ENCODE measurements at places on chromosomes 6 and 20.

DNA sequence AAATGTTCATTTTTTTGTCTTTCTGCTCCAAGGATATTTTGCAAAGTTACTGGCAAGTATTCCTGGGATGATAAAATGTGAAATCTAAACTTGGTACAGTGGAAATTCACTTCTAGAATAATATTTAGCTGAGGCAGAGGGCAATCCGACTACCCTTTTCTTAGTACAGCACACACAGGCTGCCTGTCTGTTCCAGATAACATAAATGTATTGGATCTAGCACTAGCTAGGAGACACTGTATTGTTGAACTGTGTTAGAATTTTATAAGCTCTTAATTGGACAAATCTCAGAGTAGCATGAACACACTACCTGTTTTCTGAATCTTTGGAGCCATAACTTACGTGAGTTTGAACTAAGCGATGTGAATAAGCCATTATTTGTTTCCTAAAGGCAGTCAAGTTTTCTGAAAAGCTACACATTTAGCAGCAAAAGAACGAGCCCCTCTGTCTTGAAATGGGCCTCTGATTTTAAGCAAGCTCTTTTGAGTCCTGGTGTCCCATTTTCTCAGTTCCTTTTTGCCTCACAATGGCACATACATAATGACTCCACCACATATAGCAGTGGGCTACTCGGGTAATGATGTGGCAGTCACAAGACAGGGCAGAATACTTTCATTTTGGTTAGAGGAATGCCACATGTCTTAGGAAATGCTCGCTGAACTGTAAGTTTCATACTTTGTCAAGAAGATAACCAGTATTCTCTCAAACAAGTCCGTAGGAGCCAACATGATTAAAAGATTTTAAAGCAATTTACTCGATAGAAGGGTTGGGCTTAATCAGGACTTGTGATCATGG is 116.5 kb upstream of the ESR1 start:
- DNase-seq: no peak

DNA sequence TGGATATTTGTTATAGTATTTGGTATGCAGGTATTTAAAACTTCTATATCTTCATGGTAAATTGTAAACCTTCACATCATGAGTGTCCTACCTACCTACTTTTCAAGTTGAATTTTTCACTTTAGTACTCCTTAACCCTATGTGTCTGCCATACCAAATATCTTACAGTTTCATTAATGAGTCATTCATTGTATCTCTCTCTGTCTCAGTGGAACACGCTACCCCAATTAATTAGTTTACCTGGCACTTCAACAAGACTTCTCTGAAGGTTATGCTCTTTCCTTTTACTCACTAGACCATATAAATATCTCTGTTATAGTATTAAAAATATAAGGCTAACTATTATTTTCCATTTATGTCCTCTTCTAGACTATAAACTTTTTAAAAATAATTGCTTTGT is 123.9 kb upstream of the GJE1 start:
- DNase-seq: no peak

- no peak for DNase-seq
Observed at GRCh38 chr6:34511214-34511914, 44.8 kb downstream of the SPDEF start.

DNA sequence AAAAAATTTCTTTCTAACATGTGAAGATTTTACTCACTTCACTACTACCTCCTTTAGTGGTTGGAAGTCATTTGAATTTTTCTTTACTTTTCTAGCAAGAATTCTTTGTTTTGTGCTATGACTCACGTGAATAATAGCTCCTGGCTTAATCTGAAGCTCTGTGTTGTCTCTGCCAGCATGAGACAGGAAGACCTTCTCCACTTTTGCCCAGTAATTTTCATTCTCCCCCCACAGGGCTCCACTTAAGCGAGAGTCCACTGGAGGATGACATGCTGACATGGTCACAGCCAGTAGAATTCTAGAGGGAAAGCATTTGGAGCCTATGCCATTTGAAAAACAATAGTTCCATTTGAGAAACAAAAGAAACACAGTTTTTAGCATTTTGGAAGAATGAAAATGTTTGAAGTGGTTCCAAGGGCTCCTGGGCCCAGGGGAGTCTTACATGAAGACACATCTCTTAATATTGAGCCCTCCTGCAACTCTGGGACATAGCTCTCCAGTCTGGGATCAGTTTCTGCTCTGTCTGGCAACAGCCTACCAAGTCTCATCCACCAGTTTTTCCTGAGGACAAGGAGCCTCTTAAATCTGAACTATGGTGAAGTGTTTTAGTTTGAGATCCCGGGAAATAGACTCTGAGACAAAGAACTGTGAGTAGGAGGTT is 231.4 kb downstream of the PAX1 start:
- peak; percentile 32 for DNase-seq

GRCh38 chr20:19449051-19449450 is 236.6 kb downstream of the SLC24A3 start:
- peak; percentile 31 for DNase-seq

DNA sequence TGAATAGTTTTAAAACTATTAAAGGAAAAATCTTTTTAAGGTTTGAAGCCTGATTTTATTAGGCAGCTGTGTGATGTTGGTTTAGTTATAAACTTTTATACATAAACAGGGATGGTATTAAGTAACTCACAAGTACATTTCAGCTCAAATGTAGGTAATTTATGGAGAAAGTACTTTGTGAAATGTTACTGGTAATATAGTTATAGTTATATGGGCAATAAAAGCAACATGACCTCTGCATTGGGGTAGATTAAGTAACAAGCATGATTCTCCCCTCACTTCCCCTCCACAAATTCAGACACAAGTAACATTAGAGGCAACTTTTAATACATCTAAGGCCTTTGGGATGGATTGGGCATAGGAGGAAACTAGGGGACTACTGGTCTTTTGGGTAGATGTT is 154.3 kb upstream of the ID4 start:
- DNase-seq: no peak

- DNase-seq: no peak
Observed at GRCh38 chr6:118548136-118548535, at the start of gene PLN. PLN (plus strand) TSS chr6:118548296; CDS start chr6:118558922, 10,626 bp downstream.

GRCh38 chr20:38838326-38838725 is 32.8 kb downstream of the PPP1R16B start:
- no peak for DNase-seq

DNA sequence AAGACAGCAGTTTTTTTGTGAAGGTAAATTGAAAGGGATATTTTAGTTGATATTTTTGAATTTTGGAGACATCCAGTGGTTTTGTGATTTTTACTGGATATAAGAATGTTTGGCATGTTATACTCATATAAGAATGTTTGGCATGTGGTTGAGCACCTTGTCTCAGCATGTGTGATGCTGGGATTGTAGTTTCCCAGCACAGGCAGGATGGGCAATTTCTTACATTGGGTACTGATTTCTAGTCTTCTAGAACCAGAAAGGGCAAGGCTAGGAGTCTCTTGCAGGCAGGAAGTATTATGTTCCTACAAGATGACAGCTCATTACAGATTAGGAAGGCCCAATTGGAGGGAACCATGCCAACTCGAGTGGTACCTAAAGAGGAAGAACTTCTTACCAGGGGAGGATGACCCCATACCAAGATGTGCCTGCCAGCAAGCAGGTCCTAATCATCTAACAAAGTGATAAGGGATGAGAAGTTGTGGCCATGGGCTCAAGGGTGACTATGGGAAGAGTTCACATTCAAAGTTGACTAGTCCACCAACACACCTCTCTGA is 377.8 kb downstream of the UTRN start:
- no peak for DNase-seq

DNA sequence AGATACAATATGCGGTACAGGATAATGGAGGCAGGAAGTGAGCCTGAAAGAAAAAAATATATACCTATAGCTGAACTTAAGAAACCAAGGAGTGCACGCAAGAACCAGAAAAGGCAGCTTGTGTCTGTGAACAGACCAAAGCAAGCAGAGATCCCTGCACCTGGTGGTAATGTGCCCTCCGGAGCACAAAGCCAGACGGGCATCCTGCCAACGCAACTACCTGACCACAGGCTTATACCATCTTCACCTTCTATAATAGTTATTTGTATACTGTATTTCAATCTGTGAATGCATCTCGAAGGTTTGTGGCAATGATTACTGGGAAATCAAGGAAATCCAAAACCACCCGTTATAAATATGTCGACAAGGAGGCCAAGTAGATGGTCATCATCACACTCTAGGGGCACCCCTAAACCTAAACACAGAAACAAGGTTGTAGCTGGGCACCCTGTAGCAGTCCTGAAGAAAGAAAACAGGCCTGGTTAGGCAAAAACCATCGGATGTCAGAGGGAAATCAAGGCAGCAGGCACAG is 801 bp downstream of the FBXL4 start:
- no peak for DNase-seq
